ENCODE measurements at places on chromosomes 16 and 17.

DNA sequence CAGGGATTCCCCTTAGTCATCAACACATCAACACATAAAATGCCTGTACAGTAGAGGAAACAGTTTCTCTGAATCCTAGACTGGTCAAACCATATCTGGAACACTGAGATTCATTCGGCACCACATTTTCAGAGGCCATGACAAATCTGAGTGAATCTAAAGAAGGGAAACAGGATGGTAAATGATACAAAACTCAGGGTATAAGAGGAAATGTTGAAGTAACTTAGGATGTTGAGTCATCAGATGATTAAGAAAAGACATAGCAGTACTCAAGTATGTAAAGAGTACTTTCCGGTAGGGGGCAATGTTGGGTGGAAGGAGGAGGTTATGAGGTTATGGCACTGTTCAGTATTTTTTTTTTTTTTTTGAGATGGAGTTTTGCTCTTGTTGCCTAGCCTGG, 358.5 kb upstream of the PMFBP1 start:
- DNase-seq, result no peak

GRCh38 chr16:1350691-1351090, 987 bp downstream of the TSR3 start:
- DNase-seq, result no peak

DNA sequence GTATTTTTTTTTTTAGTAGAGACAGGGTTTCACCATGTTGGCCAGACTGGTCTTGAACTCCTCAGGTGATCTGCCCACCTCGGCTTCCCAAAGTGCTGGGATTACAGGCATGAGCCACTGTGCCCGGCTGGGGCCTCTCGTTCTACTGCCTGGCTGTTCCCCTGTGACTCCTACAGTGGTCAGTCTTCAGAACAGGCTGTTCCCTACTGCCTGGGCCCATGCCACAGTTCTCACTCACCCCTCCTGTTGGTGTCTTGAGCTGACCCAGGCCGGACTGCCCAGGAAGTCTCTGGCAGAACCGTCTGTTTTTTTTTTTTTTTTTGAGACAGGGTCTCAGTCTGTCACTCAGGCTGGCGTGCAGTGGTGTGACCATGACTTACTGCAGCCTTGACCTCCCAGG, 3.3 kb downstream of the CDK3 start:
- no peak for DNase-seq

- DNase-seq, result peak; percentile 85
Measured at GRCh38 chr17:44968225-44969143, at the start of gene C1QL1. Gene C1QL1, minus strand, starts transcription at chr17:44968303. Its CDS starts 255 bp downstream, at chr17:44968048.

- DNase-seq, result peak; percentile 76
Measured at GRCh38 chr16:58000706-58001676, at the start of gene USB1. Gene USB1, plus strand, starts transcription at chr16:58001407. Its CDS starts 77 bp downstream, at chr16:58001484.

GRCh38 chr17:34610039-34610438, 30.7 kb downstream of the TMEM132E start:
- DNase-seq, result no peak

DNA sequence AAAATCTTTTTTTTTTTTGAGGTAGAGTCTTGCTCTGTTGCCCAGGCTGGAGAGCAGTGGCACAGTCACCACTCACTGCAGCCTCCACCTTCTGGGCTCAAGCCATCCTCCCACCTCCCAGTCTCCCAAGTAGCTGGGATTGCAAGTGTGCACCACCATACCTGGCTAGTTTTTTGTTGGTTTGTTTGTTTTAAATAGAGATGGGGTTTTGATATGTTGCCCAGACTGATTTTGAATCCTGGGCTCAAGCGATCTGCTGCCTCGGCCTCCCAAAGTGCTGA, 2.0 kb downstream of the LRRC37B start:
- no peak for DNase-seq

GRCh38 chr16:25187491-25187795, 29.3 kb upstream of the AQP8 start:
- DNase-seq, result no peak

- DNase-seq, result peak; percentile 23
Measured at GRCh38 chr17:57461082-57461481, 204.8 kb downstream of the MSI2 start.

DNA sequence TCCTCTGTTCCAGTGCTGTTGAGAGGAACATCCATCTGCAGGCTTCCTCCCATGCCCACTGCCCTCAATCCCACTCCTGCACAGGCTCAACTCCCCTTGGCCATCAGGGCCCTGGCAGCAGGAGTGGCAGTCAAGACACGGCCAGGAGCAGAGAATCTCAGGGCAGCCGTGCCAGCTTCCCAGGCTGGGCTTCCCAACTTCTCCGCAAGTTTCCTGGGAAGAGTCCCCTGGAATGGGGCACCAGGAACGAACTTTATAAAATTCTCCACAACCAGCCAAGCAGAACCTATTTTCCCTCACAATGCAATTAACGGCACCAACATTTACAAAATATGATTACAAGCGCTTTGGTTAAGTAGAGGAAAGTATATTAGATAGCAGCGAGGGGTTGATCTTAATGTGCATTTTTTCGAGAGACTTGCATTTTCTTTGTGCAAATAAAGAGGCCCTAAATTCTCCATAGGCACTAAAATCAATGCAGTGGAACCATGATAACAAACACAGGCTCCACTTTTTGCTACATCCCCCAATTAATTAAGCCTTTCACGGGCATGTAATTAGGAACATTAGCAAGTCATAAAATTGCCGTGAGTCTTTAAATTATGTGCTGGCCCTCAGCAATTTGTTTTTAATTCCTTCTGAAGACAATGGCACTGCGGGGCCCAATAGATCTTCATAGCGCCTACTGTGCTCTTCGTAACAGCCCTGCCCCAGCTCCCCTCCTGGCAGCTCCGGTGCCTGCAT, 99.9 kb upstream of the LHX1 start:
- no peak for DNase-seq

DNA sequence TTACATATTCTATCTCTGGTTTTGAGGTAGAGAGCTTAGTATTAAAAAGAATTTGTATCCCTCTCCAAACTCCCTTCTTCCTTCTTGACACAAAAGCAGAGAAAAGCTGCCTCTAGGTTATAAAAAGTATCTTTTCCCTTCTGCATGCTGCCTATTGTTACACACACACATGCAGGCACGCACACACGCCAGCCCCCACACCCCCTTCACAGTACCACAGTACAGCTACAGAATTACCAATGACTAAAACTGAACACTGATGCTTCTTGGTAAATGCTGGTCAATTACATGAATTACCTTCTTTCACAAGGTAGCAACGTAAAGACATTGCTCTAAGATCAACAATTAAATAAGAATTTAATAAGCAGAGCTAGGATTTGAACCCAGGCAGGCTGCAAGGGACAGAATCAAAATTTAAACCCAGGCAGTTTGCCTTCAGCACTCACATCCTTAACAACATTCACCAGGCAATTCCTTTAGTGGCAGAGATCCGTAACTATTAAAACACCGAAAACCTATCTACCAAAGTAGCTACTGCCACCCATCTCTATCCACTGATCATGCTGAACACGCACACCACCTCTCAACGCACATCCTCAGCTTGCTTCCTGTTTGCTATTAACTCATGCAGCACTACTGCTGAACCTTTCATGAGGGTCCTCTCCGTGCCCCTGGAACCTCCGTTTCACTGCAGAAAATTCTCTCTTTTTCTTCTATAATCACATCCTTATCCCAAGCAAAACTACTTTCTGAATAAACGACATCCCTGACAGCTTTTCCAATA, 37.8 kb downstream of the YWHAE start:
- DNase-seq, result peak; percentile 31

DNA sequence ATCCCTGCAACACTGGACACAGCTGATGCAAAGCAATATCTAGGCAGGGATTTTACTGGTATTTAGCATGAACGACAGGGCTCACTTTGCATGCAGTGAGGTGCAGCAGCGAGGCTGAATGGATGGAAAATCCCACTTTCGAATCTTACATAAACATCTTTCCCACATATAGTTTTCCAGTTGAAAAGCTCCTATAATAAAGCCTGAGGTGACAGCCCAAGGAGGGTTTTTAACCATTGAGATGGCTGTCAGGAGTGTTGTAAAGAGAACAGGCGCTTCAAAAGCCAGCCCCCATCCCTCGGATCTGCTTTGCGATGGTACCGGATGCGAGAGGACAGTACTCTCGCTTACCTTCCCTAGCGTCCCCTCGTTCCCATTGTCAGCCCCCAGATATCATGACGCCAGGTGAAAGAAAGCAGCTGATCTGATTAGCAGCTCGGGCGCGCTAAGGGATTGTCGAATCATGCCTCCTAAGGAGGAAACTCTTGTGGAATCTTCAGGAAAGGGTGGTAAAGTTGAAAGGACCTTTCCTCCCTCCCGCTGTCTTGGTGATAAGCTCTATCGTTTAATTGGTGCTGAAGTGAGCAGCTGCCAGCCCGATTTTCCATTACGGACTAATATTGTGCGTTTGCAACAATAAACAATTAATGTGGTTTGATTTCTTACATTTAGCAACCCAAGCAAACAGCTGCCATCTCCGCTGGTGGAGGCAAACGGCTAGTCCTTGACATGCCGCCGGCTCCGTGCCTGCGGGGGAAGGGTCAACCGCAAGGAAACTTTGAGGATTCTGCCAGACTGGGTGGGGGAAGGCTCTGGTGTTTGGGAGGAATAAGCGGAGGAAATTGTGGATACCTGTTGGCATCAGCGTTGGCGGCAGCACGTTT, 1.8 kb downstream of the CDH8 start:
- no peak for DNase-seq

GRCh38 chr16:77812856-77813500, 24.6 kb downstream of the VAT1L start:
- no peak for DNase-seq

- peak; percentile 12 for DNase-seq
Measured at GRCh38 chr17:10226930-10227695, 28.7 kb upstream of the GAS7 start.

- DNase-seq, result no peak
Measured at GRCh38 chr16:87507351-87508069, 14.7 kb upstream of the ZCCHC14 start.

- no peak for DNase-seq
Measured at GRCh38 chr17:2598166-2598565, 4.7 kb downstream of the PAFAH1B1 start.

GRCh38 chr17:17398943-17399926, 77.6 kb upstream of the MED9 start:
- DNase-seq, result no peak

GRCh38 chr16:79247386-79247785, 353.2 kb downstream of the MAF start:
- DNase-seq, result no peak

- no peak for DNase-seq
Measured at GRCh38 chr16:69236319-69236718, 49.4 kb downstream of the SNTB2 start.

GRCh38 chr16:51201604-51202003, 50.5 kb upstream of the SALL1 start:
- DNase-seq, result no peak

GRCh38 chr16:70691223-70692129, 5.6 kb upstream of the MTSS2 start:
- DNase-seq, result no peak

GRCh38 chr17:60169921-60170817, 20.4 kb downstream of the CA4 start:
- DNase-seq, result no peak

- DNase-seq, result no peak
Measured at GRCh38 chr17:32940706-32941390, 12.9 kb downstream of the TMEM98 start.

DNA sequence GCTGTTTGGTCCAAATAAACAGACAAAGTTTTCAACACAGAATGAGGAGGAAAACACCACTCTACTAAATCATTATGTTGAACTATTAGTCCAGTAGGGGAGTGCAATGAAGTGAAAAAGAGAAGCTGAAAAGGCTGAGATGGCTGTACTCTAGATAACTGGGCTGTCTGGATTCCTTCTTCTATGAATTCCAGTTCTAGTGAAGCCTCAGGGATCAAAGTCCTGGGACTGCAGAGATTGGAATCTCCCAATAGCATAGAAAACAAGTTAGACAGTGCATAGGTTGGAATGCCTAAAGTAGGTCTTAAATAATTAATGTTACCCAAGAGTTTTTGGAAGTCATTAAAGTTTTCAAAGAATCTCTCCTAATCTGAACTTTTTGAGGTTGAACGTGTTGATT, 59.9 kb downstream of the LGALS9 start:
- DNase-seq, result no peak

GRCh38 chr16:87371261-87371866, 12.2 kb downstream of the FBXO31 start:
- DNase-seq, result no peak

GRCh38 chr17:72590882-72591281, 470.1 kb downstream of the SOX9 start:
- DNase-seq, result no peak

DNA sequence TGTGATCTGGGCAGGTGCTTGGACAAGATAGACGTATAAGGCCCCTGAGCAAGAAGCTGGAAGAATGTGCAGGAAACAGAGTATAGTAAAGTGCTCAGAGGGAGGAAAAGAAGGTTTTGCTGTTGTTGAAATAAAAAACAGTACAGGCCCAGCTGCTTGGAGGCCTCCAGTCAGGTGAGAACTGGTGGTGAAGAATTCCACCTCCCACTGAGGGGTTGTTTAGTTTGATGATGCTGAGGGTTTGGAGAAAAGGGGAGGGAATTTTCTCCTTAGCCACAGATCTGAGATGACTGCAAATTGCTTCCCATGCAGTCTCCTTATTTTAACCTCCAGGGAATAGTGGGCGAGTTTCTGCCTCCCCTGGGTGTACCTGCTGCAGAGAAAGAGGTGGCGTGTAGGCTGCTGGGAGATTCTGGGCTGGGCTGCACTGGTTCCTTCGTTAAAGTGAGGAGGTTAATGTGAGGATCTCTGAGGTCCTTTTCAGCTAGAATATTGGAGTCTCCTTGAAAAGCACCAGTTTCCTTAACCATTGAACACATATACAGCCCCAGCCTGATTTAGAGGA, 25.8 kb downstream of the SMPD3 start:
- no peak for DNase-seq

DNA sequence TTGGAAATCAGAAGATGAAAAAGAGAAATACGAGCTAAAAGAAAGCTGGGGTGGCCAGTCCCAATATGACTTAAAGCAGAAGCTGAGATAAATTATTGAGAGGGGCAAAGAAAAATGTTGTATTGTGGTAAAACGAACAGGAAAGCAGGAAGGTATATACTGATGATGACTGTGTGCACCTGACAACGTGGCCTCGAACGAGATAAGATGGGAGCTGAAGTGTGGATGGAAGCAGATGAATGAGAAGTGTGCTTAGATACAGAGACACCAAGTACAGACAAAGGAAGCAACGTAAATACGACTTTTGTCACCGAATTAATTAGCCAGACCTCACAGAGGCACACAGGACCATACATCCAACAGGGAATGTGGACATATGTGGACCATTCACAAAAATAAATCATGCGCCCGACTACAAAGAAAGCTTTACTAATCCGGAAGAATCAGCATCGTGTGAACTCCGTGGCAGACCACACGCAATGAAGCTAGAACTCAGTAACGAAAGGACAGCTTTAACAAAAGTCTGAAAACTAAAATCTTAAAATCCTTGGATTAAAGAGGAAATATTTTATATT, 218.7 kb downstream of the RPTOR start:
- no peak for DNase-seq

DNA sequence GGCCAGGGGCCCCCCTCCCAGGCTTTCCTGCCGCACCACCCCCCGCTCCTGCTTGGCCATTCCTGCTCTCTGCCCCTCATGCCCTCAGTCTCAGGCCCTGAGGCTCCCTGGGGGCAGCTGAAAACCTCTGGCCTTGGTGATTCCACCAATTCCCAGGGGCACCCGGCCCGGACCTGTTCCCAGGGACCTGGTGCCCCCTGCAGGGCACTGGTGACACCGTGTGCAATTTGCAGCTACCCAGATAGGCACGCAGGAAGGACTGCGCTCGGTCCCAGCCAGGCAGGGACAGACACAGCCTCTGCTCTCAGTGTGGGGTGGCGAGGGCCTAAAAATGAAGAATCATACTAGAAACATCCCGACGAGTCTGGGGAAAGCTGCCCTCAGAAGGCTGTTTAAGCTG, 13.4 kb downstream of the WFDC1 start:
- no peak for DNase-seq

Data from stimulated activated naive CD4-positive, alpha-beta T cell treated with Interleukin-2 at 50 U/mL for 16 hours (primary cell).